ENCODE measurements at places on chromosomes 7 and 10.

- DNase-seq, result peak; percentile 82
These were observed 113.0 kb downstream of the ABLIM1 start for GRCh38 chr10:114545071-114545470.

GRCh38 chr10:86229376-86229775, 137.2 kb downstream of the GRID1 start:
- no peak for DNase-seq

GRCh38 chr7:39016609-39017008, 38.9 kb downstream of the POU6F2 start:
- DNase-seq, result no peak

DNA sequence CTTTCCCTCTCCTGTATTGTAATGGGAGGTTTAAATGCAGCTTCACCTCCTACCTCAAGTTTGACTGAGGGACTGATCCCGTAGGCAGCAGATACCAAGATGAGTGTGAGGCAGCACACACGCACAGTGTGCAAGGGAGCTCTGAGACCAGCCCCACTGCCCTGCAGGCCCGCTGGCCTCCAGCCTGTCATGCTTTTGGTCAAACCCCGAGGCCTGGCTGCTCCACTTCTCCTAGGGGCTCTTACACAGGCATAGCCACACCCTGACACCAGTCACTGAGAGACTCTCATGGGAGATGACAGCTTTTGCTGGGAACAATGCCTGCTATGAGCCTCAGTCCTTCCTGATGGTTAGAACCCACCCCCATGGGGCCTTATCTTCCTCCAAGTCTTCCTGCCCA, 27.6 kb downstream of the DRGX start:
- DNase-seq, result no peak

- peak; percentile 86 for DNase-seq
These were observed 21.2 kb downstream of the PRXL2A start for GRCh38 chr10:80429521-80429973.

- peak; percentile 67 for DNase-seq
These were observed 119.0 kb upstream of the KCNMA1 start for GRCh38 chr10:77756319-77757232.

- no peak for DNase-seq
These were observed 80.1 kb upstream of the LRRN3 start for GRCh38 chr7:111010798-111011197.

GRCh38 chr7:148264933-148265557, 325.5 kb upstream of the C7orf33 start:
- DNase-seq, result peak; percentile 44

GRCh38 chr10:93503075-93503474, 6.7 kb downstream of the CEP55 start:
- DNase-seq, result no peak

DNA sequence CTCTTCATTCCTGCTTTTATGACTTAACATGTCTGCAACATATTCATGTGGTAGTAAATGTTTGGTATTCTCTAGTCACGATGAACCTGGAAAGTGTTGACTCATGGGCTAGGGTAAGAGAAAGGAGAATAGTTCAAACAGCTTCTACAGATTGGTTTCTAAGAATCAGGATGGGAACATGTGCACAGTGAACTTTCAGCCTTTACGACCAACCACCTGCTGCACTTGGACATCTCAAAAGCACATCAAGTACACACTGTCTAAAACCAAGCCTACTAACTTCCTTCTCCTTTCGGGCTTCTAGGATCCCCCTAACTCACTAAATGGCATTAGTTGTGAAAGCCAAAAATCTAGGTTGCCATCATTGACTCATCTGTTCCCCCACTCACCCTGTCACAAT, 85.5 kb downstream of the CUL2 start:
- DNase-seq, result no peak

Measured in M059J (cell line).